ENCODE measurements at places on chromosomes 12 and 14.
A peak's percentile ranks its signal among the peaks of the same experiment; 100 is the strongest.

GRCh38 chr12:10554228-10554755 is 48.6 kb downstream of the EIF2S3B start:
- peak; percentile 86 for DNase-seq

DNA sequence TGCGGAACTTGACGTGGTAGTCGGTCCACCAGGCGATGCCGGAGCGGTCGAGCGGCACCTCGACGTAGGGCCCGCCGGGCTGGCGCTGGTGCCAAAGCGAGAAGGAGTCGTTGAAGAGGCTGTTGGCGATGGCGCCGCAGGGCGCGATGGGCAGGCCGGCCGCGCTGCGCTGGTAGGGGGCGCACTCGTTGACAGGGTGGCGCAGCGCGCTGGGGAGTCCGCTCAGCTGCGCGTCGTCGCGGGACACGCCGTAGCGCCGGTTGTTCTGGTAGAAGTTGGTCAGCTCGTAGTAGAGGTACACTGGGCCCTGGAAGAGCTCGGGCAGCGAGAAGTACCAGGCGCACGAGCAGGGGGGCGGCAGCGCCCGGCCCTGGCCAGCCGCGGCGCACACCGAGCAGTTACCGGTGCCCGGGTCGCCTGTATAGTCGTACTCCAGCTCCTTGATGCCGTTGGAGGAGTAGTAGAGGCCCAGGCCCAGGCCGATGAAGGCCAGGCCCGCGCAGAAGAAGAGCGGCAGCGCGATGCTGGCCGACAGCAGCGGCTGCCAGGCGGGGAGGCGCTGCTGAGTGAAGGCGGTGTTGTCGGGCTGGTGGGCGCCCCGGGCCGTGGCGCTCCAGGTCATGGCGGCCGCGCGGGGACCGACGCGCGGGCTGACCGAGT is 482 bp downstream of the TMEM30B start:
- DNase-seq: peak; percentile 84

DNA sequence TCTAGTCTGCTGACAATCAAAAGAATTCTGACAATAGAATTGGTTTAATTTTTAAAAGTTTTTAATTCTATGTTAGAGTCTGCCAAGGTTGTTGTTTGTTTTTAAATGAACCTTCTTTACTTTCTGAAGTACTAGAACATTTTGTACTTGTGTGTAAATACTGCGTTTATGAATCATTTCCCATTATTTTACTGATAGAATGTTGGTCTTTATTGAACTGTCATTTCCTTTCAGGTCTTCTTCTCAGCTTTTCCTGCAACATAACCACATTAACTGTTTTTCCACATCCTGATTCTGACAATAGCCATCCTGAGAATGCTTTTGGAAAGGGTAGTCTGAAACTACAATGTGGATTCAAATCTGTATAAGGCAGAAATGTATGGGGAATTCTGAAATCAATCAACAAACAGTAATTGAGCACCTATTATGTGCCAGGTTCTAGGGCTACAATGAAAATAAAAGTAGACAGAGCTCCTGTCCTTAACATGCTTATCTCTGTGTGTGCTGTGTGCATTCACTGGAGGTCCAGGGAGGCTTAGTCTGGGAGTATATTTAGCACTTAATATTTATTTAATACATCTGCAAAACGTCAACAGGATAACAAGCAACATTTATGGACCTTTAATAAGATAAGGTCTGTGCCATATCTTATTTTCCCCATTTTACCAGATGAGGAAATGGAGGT is 73.1 kb upstream of the SLC38A2 start:
- DNase-seq: no peak

DNA sequence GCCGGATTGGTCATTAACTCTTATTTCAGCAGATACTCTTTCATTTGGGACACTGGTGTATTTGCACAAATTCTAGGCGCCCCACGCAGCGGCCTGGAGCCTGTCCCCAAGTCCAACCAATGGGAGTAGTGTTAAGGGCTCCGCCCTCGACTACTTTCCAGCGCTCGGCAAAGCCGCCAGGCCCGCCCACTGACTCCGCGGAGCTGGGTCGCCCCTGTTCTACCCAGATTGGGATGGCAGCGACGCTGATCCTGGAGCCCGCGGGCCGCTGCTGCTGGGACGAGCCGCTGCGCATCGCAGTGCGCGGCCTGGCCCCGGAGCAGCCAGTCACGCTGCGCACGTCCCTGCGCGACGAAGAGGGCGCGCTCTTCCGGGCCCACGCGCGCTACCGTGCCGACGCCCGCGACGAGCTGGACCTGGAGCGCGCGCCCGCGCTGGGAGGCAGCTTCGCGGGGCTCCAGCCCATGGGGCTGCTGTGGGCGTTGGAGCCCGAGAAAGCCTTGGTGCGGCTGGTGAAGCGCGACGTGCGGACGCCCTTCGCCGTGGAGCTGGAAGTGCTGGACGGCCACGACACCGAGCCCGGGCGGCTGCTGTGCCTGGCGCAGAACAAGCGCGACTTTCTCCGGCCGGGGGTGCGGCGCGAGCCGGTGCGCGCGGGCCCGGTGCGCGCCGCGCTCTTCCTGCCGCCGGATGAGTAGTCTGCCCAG is at the start of gene ACOT6:
Gene ACOT6, plus strand, starts transcription at position 179 of the 707 bp plus-strand sequence. Its CDS starts 55 bp downstream, at position 234.
- peak; percentile 78 for DNase-seq

DNA sequence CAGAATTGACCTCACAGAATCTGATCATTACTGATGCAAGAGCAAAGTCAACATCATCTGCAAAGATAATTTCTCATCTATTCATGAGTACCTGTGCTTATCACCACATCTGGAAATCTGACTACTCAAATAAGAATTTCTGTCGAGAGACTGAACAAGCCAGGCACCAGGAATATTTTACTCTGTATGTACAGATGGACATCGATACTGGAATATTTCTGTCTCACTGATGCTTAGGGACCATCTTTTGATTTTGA is 105.2 kb downstream of the BICD1 start:
- no peak for DNase-seq

- DNase-seq: no peak
Measured at GRCh38 chr12:128474916-128475315, 207.9 kb downstream of the TMEM132C start.

DNA sequence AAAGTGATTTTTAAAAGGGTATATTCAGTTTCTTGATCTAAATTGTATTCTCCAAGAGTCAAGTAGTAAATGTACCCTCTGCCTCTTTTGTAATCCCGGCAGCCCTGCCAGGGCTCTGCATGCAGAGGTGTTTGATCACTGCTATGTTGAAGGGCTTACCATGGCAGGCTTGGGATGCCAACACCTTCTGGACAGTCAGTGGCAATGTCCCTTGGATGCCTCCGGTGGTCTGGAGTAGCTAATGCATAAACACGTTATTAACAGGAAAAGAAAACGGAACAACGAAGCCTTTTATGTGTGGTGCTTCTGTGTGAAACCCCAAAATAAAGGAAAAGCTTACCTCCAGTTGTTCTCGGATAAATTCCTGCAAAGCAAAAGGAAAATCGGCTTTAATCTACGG is 19.9 kb downstream of the EIF2B2 start:
- no peak for DNase-seq

- no peak for DNase-seq
Measured at GRCh38 chr14:43003845-43004244, 1397.2 kb downstream of the LRFN5 start.

DNA sequence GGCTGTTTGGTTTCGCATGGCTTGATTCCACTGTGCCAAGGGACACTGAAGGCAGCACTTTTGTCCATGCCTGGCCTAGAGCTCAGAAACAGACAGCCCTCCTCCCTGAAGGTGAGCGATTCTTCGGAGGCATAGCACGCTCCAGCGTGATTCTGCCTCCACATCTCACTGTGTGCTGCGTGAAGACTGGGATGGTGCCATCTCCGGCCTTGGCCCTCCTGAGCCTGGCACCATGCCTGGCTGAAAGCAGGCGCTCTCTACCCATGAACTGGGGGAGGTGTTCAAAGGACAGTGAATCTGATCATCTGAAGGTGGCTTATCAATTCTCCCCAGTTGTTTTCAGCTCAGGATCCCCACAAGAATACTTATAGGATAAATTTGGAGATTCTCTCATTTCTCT is 187.4 kb downstream of the TTC7B start:
- DNase-seq: no peak

DNA sequence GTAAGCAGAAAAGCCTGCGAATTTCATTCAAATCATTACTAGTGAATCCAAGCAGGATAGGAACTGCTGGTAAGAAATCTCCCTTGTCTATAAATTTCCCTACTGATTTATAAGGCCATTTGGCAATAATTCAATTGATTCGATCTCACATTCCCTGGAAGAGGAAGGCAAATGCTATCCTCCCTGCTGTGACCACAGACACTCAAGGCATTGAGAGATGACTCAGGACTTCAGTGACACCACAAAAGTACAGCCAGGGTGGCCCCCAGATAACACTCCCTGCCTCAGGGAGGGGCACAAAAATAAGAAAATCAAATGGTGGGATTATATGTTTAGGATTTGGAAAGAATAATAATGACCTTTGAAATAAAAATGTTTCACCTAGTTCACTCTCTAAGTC is 162.7 kb downstream of the GRIP1 start:
- DNase-seq: no peak

- no peak for DNase-seq
Measured at GRCh38 chr12:58841058-58841798, 79.1 kb downstream of the LRIG3 start.

GRCh38 chr14:20612403-20612802 is 21.2 kb upstream of the RNASE12 start:
- no peak for DNase-seq

DNA sequence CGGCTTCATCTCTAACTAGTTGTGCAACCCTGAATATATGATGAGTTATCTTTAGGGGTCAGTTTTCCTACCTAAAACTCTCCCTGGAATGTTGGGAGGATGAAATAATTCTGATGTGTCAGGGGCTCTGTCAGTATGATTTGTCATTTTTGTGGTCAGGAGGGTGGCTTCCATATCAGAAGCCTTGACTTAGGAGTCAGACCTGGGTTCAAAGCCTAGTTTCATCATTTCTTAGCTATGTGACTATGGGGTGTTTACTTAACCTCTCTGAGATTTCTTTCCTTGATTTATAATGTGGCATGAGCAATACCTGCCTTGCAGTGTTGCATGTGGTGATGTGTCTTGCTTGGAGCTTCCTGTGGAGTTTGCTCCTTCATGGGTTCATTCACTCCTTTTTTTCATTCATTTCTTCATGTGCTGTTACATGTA is 146.8 kb downstream of the CHST11 start:
- no peak for DNase-seq

DNA sequence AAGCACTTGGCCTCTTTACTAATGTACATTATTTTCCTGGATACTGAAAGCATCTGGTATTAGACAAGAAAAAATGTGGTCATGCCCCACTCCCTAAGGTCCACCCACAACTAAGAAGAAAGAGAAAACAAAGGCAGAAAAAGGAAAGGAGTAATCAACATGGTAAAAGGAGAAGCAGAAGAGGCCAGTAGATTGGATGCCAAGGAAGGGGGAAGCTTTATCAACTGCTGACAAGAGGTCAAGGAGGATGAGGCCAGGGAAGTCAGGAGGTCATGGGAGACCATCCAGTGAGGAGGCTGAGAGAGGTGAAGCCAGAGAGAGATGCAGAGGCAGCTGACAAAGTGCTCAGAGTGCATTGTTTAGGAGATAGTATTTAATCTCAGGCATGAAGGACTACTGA is 383.5 kb downstream of the ZFP36L1 start:
- no peak for DNase-seq

DNA sequence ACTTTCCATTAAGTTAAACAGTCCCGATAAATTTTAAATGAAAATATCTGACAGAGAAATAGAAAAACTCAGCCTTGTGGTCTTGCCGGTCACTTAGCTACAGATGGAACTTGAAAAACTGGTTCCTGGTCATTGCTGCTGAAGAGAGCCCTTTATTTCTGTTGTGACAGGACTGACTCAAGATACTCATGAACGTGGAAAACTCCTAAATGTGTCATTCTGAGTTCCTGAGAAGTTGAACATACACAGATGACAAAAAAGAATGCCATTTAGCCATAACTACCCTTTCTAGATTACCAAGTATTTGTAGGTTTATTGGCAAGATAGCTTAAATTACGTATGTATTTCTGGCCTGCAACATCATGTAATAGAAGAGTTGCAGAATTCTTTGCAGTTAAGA is 134.2 kb downstream of the HMGA2 start:
- DNase-seq: no peak

- no peak for DNase-seq
Measured at GRCh38 chr14:75341620-75342019, 63.0 kb downstream of the FOS start.

GRCh38 chr14:69398818-69399210 is 322 bp downstream of the SLC39A9 start:
- no peak for DNase-seq

- no peak for DNase-seq
Measured at GRCh38 chr12:29691161-29691854, 92.4 kb downstream of the TMTC1 start.

- no peak for DNase-seq
Measured at GRCh38 chr14:74568380-74568649, 43.7 kb downstream of the LTBP2 start.

DNA sequence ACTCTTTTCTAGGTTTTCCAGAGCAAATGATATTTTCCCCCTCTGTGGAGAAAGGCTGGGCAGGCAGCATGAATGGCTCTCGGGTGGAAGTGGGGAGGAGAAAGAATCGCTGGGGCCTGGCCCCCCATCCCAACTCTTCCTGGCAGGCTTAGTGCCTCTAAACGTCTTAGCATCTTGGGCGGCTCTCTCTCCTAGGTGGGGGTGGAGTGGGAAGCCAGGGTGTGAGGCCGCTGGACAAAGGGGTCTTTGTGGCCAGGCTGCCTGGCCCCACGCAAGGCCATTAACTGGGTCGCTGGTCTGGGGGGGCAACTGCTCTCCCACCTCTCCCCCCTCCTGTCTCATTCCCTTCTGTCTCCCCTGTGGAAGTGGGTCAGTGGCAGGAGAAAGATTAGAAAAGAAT is 4.7 kb downstream of the LRP1-AS start:
- DNase-seq: no peak

GRCh38 chr12:57446292-57446960 is 8.7 kb upstream of the INHBE start:
- no peak for DNase-seq

- no peak for DNase-seq
Measured at GRCh38 chr14:57038689-57039088, 228.4 kb upstream of the OTX2 start.

DNA sequence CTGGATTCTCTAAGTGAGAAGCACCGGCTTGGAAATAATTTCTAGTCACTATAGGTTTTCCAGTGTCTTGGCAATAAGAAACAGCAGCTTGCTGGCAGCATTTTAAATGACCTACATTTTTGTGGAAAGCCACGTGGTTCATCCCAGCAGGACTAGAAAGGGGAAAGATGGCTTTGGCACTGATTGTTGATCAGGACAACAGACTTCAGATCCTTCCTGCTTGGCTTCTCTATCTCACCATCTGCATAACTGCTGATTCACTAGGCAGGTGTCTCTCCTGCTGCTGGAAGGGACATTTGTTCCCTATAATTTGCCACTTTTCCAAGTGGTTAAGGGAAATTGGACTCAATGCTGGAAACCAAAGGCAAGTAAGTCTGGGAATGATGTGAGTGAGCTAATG is 131.0 kb downstream of the TTC8 start:
- no peak for DNase-seq

Measured in naive thymus-derived CD8-positive, alpha-beta T cell (primary cell).